Motor neuron (in vitro differentiated cells): ENCODE measurements at places on chromosomes 5 and 9. TPM values are rescaled to one million over a fixed set of nuclear protein-coding genes. Genes with fewer than 3 reads are reported as not detected.

DNA sequence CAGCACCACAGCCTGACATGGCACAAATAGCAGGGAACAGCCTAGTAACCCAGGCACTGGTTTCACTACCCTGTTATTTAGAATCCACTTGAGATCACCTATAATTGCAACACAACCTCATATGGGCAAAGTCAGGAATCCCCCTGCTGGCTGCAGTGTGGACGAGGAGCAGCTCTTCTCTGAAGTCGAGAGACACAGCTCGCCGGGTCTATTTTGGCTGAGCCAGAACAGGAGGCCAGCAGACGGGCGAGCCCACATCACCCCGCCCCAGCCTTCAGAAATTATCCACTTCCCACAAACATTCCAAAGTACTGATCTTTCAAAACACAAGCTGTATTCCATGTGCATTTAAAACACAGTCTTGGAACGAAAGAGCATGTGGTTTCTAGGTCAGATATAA, 179.0 kb downstream of the ROR2 start:
- peak; percentile 96 for ATAC-seq

The PRR7 gene
- 1.7 and 2.0 TPM in 2 replicates for total RNA-seq

DNA sequence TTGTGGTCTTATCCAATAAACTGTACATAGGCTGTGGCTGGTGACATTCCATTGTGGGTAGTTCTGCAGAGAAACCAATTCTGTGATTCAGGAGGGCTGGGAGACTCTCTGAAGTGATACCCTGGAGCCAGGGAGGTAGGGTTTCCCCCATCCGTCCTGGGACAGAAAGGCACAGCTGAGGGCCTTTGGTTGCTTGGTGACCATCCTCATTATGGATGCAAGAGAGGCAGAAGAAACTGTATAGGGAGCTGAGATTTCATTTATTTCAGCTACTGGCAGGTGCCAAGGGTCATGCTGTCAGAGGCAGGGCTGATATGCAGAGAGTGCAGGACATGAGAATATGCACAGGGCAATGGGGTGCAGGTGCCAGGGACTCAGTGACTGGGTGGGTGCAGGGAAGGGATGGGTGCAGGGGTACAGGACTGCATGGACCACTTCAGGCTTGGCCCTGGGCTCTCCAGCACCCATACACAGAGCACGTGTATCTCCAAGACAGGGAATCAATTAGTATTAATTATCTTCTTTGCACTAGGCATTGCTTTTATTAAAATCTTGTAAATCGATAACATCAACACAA, 236.5 kb downstream of the ICE1 start:
- peak; percentile 93 for ATAC-seq

DNA sequence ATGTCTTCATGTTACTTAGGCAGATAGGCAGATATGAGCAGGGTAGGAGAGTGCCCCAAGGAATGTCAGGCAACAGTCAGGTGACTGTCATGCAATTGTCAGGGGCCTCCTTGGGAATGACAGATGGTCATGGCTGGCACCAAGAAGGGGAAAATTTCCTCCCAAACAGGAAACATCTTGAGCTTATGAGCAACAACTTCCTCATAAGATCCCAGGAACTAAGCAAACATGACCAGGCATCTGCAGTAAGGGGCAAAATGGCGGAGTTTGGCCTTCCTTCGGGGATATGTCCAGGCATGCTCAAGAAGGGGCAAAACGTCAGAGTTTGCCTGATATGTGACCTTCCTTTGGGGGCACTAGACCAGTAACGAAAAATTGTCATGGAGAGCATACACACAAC, 591.8 kb downstream of the PDE4D start:
- ATAC-seq = no peak

The WDR38 gene
- total RNA-seq = 11.5 and 14.0 TPM in 2 replicates

GRCh38 chr5:20678814-20679298, 690.9 kb upstream of the CDH18 start:
- ATAC-seq = peak; percentile 100

GRCh38 chr5:155546075-155546474, 532.5 kb downstream of the KIF4B start:
- no peak for ATAC-seq

- ATAC-seq = no peak
Observed at GRCh38 chr9:4594545-4594944, 67.5 kb upstream of the PLPP6 start.

DNA sequence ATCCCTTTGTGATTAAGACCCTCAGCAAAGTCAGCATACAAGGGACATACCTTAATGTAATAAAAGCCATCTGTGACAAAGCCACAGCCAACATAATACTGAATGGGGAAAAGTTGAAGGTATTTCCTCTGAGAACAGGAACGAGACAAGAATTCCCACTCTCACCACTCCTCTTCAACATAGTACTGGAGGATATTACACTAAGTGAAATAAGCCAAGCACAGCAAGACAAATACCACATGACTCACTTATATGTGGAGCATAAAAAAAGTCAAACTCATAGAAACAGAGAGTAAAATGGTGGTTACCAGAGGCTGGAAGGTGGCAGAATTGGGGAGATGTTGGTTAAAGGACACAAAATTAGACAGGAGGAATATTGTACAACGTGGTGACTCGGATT, 118.1 kb upstream of the NFIL3 start:
- ATAC-seq = no peak

The CCL21 gene
- total RNA-seq = not detected in 2 replicates

DNA sequence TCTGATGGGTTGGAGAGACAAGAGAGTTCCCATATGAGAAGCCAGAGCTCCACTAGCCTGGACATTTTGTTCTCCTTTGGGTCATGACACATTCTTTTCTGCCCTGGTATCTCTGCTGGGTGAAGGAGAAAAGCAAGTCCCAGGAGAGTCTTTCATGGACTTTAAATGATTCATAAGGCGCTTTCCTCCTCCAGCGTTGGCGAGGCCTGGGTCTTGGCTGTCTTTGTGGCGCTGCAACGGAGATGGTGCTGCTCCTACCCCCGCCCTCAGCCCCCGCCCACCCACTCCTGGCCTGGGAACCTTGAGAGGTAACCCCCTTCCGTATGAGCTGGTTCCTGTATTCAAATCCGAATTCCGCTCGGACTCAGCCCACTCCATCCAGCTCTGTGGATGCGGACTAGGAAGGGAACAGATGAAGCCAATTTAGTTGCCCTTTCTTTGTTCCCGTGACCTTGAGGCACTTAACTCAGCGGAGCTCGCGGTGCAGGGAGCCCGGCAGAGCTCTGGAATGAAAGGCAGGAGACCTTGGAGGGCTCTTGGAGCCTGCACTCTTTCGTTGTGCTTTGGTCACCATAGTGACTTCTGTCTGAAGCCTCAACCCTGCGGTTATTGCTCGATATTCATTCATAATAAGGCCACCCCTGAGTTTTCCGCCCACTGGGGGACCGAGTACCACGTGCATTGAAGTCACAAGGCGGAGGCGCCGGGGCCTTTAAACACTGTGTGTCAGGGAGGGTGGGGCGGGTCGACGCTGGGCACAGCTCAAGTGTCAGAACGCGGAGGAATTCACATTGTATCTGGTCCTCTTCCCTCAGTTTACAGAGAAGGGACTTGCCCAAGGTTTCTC, 14.0 kb upstream of the PWWP2A start:
- peak; percentile 98 for ATAC-seq
